Fibroblast of pulmonary artery (primary cell): ENCODE measurements at places on chromosomes 4 and X.

GRCh38 chrX:84186603-84187532, 1.1 kb downstream of the RPS6KA6 start:
- no peak for DNase-seq

GRCh38 chrX:44675362-44676024, 132.8 kb upstream of the FUNDC1 start:
- peak; percentile 88 for DNase-seq

GRCh38 chrX:9638871-9639270, 126.8 kb downstream of the GPR143 start:
- no peak for DNase-seq

DNA sequence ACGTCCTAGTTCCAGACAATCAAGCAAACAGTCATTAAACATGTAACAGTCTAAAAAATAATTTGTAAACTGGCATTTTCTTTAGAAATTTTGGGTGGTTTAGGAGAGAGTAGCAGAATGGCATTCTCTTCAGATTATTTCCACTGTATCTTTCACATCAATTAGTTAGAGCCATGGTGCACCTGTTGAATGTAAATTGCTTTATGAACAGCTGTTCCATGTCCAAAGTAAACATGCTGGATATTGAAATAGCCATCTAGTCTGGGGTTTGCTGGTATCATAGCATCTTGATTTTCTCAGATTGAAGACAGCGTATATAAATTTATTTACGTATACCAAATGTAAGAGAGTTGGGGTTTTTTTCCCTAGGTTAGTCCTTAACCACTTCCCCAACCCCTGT, 143.6 kb downstream of the RCHY1 start:
- DNase-seq = no peak

- DNase-seq = peak; percentile 33
Observed at GRCh38 chr4:40811956-40812355, 62.2 kb downstream of the NSUN7 start.

DNA sequence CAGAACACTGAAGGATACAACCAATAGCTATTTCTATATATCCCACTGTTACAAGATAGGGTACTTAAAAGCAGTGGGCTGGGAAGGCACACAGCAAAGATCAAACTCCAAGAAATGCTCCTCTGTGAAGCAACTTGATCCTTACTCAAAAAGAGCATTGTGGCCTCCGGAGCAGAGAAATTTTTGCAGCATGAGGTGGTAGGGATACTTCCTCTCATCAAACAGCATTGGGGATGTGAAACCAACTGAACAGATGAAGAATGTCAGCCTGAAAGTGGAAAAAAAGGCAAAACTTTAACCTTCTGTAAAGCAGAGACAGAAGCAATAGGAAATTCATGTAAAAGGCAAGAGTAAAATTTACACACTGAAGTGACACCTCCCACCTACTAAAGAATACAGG, 92.2 kb downstream of the HUWE1 start:
- peak; percentile 50 for DNase-seq

DNA sequence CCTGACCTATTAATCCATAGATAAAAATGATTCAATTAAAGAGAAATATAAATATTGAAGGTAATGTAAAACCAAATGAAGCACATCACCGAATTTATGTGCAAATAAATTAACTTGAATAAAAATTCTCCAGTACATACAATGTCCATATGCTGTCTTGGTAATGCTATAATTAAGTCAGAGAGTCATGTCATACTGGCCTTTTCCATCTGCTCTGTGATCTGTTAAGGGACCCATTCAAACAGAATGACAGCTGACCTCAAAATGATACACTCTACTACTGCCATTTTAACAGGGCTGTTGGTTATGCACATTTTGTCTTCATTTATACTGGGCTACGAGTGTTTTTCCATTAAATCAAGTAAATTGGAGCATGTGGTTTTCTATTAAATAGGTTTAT, 99.3 kb downstream of the TEX13A start:
- no peak for DNase-seq

GRCh38 chrX:15525664-15526416, 25.2 kb downstream of the BMX start:
- DNase-seq = no peak

GRCh38 chr4:8849266-8850073, 22.2 kb downstream of the HMX1 start:
- DNase-seq = no peak

- no peak for DNase-seq
Observed at GRCh38 chr4:76690011-76690905, 207.7 kb downstream of the SOWAHB start.

DNA sequence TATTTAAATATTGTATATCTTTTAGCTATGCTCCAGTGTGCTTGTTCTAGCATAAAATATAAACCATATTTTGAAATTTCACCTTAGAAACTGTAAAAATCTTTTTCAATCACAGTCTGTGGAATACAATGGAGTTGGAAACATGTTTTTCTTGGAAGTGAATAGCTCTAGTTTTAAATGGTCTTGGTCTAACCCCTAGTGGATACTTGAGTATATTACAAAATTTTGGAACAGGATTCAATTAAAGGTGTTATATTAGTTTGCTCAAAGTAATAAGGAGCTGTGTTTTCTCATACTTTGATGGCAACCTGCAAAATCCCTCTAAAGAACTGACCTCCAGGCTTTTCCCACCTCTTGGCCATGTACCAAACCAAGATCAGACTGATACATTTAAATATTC, 48.2 kb downstream of the STK26 start:
- peak; percentile 36 for DNase-seq

GRCh38 chrX:24002792-24003191, 24.2 kb downstream of the KLHL15 start:
- no peak for DNase-seq

- peak; percentile 55 for DNase-seq
Observed at GRCh38 chr4:142405695-142406498, 440.2 kb downstream of the INPP4B start.

DNA sequence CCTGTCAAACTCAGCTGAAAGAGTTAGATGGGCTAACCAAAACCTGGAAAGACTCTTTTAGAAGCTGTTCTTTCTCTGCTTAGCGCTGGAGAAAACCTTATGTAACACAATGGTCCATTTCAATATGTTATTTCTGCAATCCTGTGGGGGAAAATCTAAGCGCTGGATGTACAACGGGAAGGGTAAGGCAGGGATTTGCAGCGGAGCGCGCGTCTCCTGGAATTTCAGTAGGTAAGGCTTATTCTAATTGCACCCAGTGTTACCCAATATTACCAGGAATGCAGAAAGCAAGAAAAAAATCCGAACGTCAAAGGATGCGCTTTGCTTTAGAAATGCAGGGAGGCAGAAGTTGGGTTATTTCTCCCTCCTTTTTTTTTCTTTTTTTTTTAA, 2.0 kb downstream of the HS3ST1 start:
- peak; percentile 47 for DNase-seq

GRCh38 chr4:164221631-164222030, 532.3 kb upstream of the SMIM31 start:
- DNase-seq = no peak

DNA sequence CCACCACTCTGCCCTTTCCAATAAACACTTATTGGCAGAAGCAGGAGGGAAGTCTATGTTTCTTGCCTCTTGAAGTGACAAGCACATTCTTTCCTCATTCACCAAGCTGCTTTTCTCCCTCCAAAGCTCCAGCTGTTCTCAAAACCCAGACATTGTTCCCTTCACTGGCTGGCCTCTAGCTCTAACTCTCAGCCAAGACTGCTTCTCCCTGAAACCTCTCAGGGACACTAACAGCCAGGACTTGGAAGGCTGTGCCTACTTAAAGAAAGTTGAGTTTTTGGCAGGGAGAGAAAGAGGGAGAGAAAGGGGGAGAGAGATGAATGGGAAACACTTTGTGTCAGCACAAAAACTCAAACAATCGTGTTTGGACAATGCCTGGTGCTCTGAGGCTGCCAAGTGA, 99.5 kb downstream of the COX18 start:
- peak; percentile 68 for DNase-seq

- DNase-seq = no peak
Observed at GRCh38 chr4:39941682-39942217, 36.0 kb downstream of the PDS5A start.

DNA sequence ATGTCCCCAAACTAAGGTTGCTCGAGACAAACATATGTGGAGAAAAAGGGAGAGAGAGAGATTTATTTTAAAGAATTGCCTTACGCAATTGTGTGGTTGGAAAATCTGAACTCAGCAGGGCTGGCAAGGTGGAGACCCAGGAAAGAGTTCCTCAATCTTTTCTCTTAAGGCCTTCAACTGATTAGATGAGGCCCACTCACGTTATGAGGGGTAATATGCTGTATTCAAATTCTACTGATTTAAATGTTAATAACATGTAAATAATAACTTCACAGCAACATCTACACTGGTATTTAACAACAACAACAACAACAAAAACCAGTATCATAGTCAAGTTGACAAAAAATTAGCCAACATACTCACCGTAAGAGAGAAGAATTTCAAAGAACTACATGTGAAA, 14.6 kb downstream of the SERPINA7 start:
- DNase-seq = no peak

DNA sequence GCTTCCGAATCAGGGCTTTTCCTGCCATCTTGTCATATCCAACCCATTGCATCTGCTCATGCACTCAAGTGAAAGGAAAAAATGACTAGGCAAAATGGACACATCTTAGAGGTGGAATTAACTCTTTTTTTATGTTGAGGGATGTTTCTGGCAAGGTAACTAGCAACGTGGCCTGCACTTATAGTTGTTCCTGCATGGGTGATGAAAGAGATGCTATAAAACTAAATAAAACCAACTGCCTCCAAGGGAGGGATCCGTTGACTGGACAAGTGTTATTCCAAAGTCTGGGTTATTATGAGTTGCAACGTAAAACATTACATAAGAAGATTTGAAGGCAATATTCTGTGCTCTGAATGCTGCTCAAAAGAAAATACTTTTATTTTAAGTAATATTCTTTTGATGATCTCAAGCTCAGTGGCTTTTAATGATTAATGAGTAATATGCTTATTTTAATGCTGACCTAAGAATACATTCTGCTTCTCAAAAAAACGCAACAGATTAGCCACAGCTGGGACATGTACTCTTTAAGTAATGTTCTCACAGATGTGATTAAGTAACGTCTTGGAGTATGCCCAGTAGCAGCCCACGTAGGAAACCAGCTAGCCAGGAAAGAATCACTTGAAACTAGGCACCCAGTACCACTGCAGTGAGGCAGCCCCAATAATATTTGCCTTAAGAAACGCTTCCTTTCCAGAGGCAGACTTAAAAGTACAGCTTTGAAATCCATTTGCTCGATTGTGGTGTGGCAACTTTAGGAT, 27.4 kb downstream of the KLF3 start:
- DNase-seq = peak; percentile 91

DNA sequence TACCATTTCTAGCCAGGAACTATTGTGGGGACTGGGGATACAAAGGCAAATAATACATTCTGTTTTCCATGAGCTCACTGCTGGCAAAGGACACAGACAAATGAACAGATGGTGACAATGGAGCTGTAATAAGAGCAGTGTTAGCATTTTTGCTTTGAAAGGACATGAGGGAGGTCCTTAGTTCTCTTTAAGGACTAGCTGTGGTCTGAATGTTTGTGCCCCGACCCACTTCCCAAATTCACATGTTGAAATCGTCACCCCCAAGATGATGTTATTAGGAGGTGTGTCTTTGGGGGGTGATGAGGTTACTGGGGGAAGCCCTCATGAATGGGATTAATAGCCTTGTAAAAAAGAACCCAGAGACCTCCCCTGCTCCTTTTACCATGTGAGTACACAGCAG, 30.3 kb downstream of the CCNG2 start:
- DNase-seq = no peak

DNA sequence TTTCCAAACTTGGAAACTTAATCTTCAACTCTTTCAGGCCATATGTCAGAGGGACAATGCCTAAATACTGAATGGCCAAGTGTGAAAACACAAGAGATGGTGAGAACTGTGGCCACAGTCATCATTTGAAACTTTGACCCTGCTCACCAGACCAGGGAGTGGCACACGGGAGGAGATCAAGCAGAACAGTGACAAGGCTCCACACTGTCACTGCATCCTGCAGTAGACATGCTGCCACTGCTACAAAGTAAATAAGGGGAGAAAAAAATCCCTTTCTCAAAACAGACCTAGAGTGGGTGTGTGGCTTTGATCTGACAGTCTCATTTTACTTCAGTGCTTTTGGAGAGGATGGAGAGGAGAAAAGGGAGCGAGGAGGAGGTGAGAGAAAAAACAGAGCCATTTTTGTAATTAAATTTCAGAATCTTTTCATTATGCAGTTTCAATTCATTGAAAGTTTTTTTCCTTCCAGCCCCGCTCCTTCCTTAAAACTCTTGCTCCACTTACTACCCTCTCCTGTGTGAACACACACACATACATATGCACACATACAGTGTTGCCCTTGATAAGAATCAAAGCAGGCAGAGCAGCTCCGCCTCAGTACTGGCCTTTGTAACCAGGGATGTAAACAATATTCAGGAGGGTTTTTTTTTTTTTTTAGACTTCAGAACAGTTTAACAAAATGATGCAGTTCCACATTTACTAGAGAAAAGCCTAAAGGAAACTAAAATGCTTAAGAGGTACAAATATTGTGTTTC, 34.4 kb downstream of the NEXMIF start:
- no peak for DNase-seq

DNA sequence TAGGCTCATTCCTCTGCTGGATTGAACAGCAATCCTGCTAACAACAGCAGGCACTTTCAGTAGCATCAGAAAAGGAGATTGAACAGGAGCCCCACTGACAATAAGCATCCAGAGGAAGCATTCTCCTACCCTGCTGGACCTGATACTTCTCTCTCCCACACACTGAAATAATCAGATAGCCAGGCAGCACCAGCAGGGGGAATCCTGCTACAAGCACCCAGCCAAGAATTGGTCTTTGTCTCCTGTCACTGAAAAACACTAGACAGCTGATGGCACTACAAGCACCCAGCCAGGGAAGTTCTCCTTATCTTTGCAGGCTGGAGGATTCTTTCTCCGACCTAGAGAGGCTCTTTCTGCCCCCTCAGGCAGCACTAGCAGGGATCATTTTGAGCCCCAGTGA, 444.3 kb upstream of the GRIA3 start:
- DNase-seq = peak; percentile 0

DNA sequence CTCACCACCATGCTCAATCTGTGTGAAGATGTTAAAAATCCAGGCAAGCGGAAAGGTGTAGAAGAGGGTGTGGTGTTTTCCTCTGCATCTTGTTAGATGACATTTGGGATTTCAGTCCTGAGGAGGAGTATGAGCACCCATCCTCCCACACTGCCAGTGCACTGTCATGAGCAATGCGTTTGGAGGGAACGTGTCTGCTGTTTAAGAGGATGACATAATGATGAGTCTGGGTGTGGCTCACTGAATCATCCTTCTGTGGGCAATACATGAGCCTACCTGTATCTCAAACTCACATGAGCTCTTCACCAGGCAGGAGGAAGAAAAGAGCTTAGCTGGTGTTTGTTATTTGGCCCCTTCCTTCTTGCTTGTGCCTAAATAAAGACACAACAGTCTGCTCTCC, 67.9 kb upstream of the ARX start:
- no peak for DNase-seq

DNA sequence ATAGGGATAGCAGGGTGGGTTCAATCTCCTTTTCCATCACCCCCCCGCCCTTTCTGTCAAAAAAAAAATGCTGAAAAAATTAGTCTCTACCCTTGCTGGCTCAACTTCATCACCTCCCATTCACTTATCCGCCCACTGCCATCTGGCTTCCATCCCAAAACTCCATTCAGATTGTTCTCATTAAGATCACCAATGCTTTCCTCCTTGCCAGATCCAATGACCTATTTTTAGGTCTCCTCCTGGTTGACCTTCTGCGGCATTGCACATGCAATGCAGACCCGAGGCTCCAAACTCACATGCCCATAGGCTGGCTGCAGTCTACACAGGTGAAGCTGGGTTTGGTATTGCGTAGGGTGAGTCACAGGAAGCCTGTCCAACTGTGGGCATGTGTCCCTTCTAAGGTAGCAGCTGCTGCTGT, 21.1 kb upstream of the STIM2 start:
- DNase-seq = peak; percentile 26
